ENCODE measurements at places on chromosomes 3 and 15.

DNA sequence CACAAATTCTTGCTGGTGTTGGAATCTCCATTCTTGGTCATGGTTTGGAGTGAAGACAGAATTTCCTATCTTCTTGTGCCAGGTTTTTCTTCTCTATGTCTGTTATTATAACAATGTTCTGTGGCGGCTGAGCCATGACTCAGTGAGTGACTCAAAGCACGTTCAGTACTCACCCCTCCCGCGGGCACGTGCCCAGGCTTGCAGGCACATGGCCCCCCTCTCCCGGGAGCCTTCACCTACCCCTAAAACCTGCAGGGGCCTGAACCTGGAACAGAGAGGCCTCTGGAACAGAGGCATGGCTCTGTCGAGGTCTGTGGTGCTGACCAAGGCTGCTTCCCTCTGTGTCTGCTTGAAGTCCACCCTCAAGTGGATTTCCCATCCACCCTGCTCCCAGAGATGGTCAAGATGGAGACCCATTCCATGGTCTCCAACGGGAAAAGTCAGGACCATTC, 27.6 kb downstream of the PLXNB1 start:
- DNase-seq = no peak

DNA sequence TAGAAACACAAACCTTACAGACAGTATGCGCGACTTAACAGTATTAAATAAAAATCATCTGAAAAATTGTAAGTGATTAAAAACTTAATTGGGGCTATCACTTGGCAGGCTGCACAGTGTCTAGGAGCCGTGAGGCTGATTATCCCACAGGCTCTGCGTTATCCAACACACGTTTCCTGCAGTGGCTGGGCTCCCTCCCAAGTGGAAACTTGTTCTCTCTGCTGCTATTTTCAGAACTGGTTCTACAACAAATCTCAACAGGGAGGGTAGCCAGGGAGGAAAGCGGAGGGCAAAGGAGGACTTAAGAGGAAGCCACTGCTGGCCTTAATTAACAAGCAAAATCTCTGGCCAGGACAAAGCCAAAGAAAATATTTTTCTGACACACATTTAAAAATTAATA, 555.2 kb downstream of the MAGI1 start:
- no peak for DNase-seq

DNA sequence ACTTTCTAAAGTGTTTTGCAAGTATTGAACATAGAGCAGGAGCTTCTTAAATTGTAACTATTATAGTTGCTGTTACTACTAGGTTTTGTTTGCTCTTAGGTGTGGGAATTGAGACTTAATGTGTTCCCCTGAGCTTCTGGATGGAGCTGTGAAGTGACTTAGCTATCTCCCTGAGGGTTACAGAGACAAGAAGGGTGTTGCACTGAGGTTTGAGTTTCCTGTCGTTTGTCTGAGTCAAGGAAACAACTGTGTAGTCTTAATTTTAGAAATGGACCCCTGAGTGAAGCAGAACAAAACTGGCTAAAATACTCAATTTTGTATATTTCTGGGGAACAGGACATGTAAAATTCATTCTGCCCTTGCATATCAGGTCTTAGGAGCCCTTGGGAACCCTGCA, 20.4 kb downstream of the TTC21A start:
- DNase-seq = no peak

DNA sequence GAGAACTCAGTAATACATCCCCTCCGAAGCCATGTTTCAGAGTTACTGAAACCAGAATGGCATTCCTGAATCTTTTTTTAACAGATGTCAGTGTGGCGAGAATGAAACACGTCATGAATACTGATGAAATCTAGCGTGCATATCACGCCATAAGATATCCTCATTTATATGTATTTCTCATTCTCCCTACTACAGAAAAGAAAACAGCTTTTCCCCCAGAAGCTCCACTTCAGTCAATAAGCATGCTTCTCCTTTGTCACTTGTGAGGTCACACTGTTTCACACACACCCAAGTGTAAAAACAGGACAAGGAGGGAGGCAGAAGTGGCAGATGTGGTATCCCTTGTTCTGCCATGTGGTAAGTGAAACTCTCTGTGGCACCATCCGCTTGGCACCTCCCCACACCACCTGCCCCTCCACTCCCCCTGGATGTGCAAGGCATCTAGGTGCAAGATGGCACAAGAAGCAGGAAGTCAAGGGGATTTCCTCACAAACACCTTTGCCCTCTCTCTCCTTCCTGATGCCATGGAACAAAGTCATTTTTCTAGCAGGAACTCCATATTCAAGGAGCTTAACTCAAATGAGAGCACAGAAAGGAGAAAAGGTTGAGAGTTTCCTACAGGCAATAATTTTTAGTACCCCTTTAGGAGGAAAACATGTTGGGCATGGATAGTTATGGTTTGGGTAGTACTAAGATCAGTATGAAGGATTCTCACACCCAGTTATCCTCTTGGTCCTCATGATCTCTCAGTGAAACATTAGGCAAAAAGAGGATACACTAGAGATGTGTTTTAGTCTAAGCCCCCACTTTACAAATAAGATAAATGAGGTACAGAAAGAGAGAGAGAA, 47.5 kb upstream of the FRMD4B start:
- DNase-seq = no peak

DNA sequence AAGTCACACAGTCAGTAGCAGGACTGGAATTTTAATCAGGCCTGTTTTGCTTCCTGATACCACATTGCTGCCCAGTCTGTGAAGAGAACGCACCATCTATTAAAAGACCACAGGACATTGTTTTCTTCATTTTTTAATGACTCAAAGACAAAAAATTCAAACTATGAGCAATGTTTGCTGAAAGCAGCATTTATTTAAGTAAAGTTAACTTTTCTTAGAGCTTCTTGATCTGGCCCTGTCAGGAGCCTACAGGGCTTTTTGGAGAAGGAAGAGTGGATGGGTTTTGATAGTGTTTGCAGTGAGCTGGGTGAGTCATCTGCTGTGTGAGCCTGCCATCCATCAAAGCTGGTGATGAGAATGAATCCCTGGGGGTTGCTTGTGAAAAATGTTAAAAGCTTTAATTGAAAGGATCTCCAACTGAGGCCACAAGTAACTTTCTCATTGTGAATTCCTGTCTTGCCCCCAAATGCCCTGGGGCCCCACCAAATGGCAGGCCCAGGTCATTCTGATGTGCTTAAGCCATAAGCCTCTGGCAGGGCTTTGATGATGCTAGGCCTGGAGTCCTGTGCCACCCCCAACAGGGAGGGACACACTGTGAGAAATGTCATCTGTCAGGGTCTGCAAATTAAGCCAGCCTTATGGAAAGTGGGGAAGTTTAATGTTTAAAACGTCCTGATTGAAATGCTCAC, 136.2 kb upstream of the PFN2 start:
- no peak for DNase-seq

DNA sequence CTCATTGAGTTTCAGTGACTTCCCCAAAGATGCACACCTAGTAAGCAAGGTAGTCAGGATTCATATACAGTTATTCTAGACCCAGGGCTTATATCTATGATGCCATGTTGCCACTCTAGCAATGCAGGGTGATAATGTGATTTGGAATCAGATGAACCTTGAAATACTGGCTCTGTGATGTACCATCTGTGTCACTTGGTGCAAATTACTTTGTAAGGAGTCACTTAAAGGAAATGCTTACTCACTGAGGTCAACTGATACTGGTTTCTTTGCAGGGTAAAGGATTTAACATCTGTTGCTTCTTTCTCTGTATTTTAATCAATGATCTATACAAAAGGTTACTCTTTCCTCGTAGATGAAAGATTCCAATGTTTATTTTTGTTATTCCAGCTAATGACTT, 10.8 kb downstream of the ASB14 start:
- DNase-seq = no peak

DNA sequence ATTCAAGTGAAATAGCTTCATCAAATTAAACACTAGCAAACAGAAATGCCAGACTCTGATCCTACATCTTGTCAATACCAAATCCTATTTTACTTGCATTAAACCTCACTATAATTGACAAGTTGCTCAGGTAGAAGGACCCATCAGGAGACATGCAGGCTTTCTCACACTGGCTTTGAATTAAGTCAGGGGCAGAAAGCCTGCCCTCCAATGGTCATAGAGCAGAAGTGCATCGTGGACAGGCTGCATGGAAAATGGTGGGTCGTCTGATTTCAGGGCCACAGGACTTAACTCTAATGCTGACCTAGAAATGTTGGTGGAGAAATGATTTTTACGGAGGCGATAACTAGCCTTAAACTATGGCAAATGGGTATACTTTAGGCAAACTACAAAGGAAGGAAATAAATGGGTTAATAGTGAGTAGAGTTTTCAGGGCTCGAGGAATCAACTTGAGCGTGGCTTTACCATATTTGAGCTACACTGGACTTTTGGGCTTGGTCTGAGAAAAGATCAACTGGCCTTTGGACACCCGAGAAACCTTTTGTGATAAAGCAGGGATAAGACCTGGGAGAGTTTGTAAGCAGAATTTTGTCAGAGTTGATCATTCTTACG, 283.9 kb downstream of the GRM7 start:
- DNase-seq = no peak

- DNase-seq = no peak
These were observed 2.6 kb upstream of the MRPL3 start for GRCh38 chr3:131505421-131505820.

DNA sequence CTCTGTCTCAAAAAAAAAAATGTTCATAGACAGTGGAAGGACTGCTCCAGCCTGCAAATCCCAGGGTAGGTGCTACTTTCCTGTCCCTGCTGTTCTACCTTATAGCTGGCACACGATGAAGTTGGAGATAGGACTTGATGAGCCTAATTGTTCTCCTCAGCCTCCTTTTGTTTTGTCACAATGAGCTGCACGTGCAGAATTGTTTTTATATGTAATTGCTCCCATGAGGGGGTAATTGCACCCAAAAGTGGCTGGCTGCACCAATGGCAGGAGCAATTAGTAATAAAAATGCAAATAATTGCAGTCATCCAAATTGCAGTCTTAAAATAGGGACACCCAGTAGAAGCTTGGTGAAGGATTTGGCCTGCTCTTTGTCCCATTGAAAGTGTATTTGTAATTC, 63.0 kb upstream of the PFN2 start:
- no peak for DNase-seq

GRCh38 chr15:98760112-98760826, 111.9 kb downstream of the IGF1R start:
- no peak for DNase-seq

DNA sequence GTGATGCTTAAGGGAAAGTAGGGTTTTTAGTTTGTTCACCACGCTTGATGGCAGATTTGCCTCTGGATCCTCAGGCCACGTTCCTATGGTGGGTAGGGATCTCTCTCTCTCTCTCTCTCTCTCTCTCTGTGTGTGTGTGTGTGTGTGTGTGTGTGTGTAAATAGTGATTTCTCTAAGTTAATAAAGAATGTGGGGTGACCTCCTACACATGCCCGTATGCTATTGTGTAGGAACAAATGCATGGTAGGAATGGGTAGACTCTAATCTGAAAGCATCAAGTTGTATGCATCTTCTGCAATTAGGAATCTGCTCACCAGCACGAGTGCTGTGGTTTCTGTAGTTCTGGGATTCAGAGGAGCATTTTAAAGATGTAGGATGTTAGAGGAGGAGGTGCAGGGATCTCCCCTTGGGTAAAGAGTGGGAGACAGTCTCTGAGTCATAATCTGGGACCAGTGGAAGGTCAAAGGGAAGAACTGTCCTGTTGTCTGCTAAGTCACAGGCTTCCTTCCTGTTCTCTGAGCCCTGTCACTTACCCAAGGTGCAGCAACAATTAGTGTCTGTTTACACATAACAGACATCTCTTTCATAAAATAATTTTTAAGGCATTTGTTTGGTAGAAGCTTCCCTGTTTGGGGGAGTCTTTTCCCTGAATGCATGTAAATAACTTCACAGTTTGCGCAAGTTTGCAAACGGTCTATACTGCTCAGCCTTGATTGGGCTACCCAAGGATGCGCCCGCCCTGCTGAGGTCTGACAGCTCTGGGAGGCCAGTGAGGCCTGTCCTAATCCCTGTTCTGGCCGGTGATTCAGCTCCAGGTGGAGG, 139.8 kb downstream of the IGF1R start:
- no peak for DNase-seq

- no peak for DNase-seq
These were observed 364.9 kb upstream of the MCTP2 start for GRCh38 chr15:93866476-93866875.

DNA sequence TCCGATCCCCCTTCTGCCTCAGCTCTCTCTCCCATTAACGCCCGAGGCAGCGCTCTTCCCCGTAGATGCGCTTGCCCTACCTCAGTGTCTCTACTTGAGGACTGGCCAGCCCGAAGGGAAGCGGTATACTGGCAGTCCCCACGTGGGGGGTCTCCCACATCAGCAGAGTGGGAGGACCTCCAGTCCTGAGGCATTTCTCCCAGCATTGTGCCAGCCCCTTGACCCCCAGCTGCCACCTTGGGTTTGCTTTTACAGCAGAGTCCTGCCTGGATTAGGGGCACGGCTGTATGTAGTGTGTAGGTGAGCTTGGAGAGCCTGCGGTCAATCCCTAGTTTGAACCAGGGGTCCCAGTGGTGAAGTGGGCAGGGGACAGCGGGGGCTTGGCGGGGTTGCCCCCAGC, 767 bp downstream of the SEMA3F start:
- DNase-seq = no peak

- DNase-seq = no peak
These were observed 77.8 kb downstream of the IL20RB start for GRCh38 chr3:137035631-137036030.

- DNase-seq = no peak
These were observed 4.8 kb upstream of the HCLS1 start for GRCh38 chr3:121665488-121665887.

GRCh38 chr15:76155731-76156130, 95.9 kb downstream of the TMEM266 start:
- no peak for DNase-seq

DNA sequence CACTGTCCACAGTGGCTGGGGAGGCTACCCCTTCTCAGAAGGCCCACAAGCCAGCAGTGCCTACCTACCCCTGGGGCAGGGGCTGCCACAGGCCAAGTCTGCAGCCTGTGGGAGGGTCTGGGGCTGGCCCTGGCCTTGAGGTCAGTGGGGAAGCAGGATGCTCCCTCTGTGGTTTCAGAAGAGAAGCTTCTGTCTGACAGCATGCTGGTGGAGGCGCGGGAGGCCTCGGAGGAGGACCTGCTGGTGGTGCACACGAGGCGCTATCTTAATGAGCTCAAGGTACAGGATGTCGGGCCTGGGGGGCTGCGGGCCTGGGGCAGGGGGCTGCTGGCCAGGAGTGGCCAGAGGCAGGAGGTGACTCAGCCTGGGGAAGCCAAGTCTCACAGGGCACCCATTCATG, 3.2 kb downstream of the HDAC11 start:
- DNase-seq = no peak

DNA sequence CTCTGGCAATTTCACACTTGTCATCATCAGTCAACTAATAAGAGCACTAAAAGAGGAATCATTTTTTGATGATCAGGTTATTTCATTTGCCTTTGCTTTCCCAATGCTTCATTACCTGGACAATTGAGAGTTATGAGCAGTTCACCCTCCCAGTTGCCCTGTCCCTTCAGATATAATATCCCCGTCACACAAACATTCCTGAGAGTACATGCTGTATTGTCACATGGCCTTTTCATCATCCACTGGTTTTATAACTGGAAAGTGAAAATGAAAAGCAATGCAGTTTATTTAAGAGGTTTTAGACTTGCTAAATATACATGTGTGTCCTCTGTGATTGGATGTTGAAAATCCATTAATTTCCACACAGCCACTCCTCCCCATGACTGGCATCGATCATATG, 9.0 kb downstream of the RORA start:
- no peak for DNase-seq

Data from activated naive CD4-positive, alpha-beta T cell treated with anti-CD3 and anti-CD28 coated beads, Interleukin-2, amount 50 U/mL, for 16 hours (primary cell).